ENCODE measurements at places on chromosomes 5 and 9. TPM values are rescaled to one million over a fixed set of nuclear protein-coding genes. Genes with fewer than 3 reads are reported as not detected.

DNA sequence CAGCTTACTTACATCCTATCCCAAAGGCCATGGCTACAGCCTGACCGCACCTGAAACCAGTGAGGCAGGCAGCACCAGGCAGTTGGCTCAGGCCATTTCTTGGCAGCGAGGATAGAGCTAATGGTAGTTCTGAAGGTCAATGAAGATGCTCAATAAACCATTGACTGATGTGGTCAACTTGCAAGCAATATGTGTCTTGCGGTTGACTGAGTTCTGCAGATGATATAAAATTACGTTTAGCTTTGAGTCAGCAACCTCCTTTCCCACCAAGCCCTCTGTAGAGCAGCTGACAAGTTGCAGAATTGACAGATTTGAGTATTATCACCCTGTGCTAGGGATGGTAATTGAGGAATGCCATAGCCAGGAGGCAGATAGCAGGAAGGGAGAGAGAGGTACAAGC lies 189.0 kb upstream of the PUM3 start:
- DNase-seq: no peak

- DNase-seq: no peak
Measured at GRCh38 chr5:98635656-98636055, 137.8 kb upstream of the RGMB start.

GRCh38 chr5:128254789-128255188 lies 171.2 kb downstream of the SLC12A2 start:
- DNase-seq: no peak

Gene NMUR2
- polyA plus RNA-seq: not detected

Gene GRPEL2
- 17.1 TPM for polyA plus RNA-seq

Gene DMRT3
- not detected for polyA plus RNA-seq

All from BJ (cell line).